ENCODE measurements at places on chromosomes 1 and 21.

DNA sequence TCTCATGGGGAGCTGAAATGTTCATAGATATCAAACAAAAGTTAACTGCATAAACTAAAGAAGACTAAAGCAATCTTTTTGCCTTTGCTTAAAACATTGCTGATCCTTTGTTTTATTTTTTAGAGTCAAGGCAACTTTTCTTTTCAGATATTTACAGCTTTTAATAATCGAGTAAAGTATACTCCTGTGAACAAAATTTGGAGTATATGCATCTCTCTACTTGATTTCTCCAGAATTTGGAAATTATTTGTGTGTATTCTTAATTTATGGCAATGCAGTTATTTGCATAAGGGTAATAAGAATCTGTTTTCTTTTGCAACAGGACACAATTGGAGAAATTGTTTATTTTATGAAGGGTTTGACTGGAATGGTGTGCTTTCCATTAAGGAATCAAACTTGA is 4.2 kb upstream of the AQP10 start:
- DNase-seq: no peak

- no peak for DNase-seq
Observed at GRCh38 chr1:186152620-186153239, 222.3 kb downstream of the TPR start.

DNA sequence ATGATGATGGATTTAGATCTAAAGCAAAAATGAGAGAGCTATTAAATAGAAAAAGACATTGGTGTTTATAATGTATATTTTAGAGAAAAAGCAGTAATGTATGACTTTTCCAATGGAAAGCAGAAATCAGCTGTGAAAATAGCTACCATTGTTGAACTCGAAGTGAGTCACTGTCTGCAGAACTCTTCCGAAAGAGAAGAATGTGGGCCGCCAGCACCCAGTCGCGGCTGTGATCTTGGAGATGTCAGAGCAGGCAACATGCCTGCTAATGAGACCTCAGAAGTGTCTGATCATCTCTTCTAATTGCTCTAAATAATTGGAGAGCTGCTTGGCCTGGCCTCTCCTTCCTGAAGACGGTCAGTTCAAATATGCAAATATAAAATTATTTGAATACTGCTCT is 333.6 kb upstream of the RUNX1 start:
- no peak for DNase-seq

DNA sequence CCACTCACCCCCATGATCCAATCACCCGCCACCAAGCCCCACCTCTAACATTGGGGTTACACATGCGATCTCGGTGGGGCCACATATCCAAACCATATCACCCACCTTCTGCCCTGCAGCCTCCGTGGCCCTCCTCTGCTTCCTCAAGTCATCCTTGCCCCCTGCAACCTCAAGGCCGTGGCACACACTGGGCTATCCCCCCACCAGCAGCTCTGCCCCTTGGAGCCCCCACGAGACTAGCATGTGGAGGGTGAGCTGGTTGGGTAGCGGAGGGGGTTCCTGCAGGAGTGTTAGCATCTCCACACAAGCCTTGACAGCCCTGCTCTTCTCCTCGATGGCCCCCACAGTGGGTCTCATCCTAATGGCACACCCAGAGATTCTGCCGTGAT is 100.8 kb downstream of the TOMM20 start:
- DNase-seq: no peak

GRCh38 chr1:54481201-54481884 is 66.7 kb upstream of the ACOT11 start:
- no peak for DNase-seq

DNA sequence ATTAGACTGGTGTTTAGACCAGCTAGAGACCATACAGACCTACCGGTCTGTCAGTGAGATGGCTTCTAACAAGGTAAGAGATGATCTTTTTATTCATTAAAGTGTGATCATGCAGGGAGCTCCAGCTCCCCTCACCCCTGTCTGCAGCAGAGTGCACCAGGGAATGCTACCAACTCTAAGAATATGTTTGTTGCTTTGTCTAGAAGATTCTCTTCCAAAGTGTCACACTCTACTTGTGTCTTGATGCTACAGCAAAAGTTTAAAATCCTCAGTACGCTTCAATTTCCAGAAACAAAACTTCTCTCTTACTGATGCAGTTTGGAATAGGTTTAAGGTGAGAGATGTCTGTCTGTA is 201.4 kb upstream of the SGIP1 start:
- no peak for DNase-seq

GRCh38 chr21:30232011-30232410 is 16.1 kb upstream of the CLDN8 start:
- no peak for DNase-seq

DNA sequence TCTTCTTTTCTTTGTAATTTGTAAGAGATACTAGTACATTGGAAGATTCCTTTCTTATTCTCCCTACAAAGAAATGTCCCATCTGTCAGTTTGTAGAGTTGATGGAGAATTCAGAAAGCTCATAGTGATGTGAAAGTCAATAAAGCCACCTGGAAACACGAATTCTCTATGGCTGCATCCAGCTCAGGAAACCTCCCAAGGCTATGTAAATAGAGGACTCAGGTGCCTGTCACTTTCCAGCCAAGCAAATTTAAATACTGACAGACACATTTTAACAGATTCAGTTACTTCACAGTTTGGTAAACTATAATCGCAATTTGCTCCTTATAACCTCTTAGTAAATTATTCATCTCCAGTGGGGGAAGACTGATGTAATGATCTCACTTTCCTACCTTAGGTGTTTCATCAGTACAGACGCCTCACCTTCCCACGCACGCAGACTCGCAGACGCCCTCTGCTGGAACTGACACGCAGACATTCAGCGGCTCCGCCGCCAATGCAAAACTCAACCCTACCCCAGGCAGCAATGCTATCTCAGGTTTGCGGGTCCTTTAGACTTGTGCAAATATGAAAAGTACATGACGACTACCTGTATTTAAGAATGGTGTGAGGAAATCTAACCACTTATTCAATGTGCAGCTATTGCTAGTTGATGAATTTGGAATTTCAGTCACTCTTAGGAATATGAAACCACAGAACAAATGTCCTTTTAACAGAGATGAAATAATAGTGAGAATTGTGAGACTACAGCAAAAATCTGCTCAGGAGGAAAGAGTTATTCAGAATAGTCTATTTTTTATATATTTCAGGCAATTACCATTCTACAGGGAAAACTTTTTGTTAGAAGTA is 60.6 kb downstream of the PTPRC start:
- DNase-seq: peak; percentile 79

- no peak for DNase-seq
Observed at GRCh38 chr1:27001570-27002360, 8.3 kb downstream of the TRNP1 start.

DNA sequence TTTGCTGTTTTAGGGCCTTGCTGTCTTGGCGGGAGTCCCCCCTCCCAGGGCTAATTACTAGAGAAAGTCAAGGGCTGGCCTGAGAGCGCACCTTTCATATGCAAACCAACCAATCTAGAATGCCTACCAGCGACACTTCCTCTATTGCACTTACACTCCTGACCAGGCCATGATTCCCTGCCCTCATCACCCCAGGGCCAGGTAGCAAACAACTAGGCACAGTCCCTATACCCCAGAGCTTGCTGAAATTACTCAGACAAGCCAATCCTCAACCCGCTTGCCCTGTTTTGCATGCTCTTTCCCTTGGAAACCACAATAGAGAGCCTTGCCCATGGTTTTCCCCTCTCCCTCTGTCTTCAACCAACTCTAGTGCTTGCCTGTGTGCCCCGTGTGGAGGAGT is 70.3 kb downstream of the URB2 start:
- no peak for DNase-seq

GRCh38 chr1:29712801-29713200 is 476.5 kb downstream of the PTPRU start:
- no peak for DNase-seq

- no peak for DNase-seq
Observed at GRCh38 chr1:85387781-85388180, 77.2 kb downstream of the DDAH1 start.

GRCh38 chr1:59455206-59455605 is 158.3 kb downstream of the FGGY start:
- DNase-seq: no peak

All from stimulated activated effector memory CD8-positive, alpha-beta T cell treated with anti-CD3 and anti-CD28 coated beads, Interleukin-12 subunit alpha, Interleukin-12 subunit beta, amount 100 ng/mL, for 72 hours (primary cell).